Vagina (tissue), 2 donors: ENCODE measurements at places on chromosomes 2 and 18. TPM values are rescaled to one million over a fixed set of nuclear protein-coding genes. Genes with fewer than 3 reads are reported as not detected.

The SLC25A52 gene
- total RNA-seq: not detected

The TMEM198 gene
- 1.5 TPM for total RNA-seq

DNA sequence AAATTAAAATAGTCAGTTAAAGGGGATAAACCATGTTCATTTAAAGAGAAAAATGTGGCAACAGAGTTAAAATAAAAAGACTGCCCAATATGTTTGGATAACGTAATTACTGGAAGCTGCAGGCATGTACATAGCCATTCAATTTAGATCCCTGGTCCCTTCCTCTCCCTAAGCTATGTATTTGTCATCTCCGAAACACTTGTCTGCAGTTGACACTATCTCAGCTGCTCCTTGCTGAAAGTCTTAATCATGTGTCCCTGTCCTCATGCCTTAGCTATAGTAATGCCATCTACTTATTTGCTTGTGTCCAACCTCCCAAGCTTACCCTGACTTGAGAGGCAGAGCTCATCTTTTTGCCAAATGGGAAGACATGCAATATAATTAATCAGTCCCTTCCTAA, 173.8 kb upstream of the REV1 start:
- H3K4me1 ChIP-seq: peaks cover 35% of the 10 kb centered on the region
- no peaks in the 10 kb centered on the region for H3K36me3 ChIP-seq
- no peak overlapping the region for H3K4me3 ChIP-seq
- no peaks in the 10 kb centered on the region for H3K27me3 ChIP-seq
- H3K27ac ChIP-seq: no peak overlapping the region

- DNase-seq: no peak
- H3K27me3 ChIP-seq: no peaks in the 10 kb centered on the region
- H3K36me3 ChIP-seq: no peaks in the 10 kb centered on the region
- no peaks in the 10 kb centered on the region for H3K4me1 ChIP-seq
- no peak overlapping the region for H3K4me3 ChIP-seq
- no peak overlapping the region for H3K27ac ChIP-seq
These were observed 103.3 kb upstream of the GATA6 start for GRCh38 chr18:22066083-22066485.

- no peaks in the 10 kb centered on the region for H3K27me3 ChIP-seq
- H3K4me3 ChIP-seq: no peak overlapping the region
- no peaks in the 10 kb centered on the region for H3K36me3 ChIP-seq
- no peak overlapping the region for H3K27ac ChIP-seq
- H3K4me1 ChIP-seq: no peaks in the 10 kb centered on the region
These were observed 53.4 kb downstream of the MC4R start for GRCh38 chr18:60319129-60319528.
